Activated CD8-positive, alpha-beta memory T cell treated with anti-CD3 and anti-CD28 coated beads, Interleukin-2, amount 10 ng/mL, durations not matched to agents 7 days and 5 days (primary cell): ENCODE measurements at places on chromosomes 4 and X.

DNA sequence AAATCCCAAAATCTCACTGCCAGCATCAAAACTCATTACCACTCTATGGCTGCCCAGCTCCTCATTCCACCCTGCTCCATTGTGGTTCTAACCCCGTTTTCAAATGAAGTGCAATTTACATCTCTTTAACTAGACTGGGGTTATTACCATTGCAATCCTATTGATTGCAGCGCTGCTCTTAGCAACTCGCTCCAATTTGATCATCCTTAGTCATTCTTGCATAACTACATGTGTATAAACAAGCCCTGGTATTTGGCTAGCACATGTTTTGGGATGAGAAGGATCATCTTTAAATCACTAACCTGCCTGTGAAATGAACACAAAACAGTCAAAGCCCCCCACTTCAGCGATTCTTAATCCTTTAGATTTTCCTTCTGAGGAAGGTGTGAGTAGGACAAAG, 340.1 kb upstream of the PPARGC1A start:
- no peak for DNase-seq

- no peak for DNase-seq
These were observed 134.4 kb downstream of the DDX53 start for GRCh38 chrX:23134136-23134535.

- no peak for DNase-seq
These were observed 9.3 kb upstream of the CPE start for GRCh38 chr4:165369522-165369921.

DNA sequence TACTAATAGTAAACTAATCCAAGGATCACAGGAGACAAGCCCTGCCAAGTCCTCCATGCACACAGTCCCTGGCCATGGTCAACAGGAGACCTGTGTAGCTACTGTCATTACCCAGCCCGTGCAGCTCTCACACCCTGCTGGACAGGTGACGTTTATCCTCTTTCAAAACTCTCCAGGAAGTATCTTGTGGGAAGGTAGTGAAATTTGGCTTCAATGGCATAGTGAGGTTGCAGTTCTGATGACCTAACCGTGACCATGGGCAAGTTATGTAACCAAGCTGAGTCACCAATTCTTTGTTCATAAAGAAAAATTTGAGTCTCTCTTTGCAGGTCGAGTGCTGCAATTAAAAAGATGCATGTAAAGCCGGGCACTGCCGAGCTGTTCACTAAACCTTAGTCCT, 11.3 kb upstream of the SLC2A9 start:
- no peak for DNase-seq

DNA sequence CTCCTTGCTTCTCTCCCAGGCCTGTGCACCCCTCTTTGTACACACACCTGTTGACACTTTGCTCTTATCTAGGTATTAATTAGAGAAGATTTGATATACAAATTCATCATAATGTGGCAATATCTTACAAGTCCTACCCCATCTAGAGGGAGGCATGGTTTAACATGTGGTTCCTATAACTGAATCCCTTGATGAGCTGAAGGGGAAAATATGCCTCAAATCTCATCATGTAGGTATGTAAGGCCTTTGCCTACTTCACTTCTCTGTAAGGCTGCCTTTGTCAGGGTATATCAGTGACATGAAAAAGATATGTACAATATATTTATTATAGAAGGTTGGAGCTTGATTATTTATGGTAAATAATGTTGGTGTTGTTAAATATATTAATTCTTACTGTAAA, 31.9 kb downstream of the HTR2C start:
- DNase-seq, result no peak

GRCh38 chr4:7736436-7737267, 203.0 kb downstream of the AFAP1 start:
- no peak for DNase-seq

DNA sequence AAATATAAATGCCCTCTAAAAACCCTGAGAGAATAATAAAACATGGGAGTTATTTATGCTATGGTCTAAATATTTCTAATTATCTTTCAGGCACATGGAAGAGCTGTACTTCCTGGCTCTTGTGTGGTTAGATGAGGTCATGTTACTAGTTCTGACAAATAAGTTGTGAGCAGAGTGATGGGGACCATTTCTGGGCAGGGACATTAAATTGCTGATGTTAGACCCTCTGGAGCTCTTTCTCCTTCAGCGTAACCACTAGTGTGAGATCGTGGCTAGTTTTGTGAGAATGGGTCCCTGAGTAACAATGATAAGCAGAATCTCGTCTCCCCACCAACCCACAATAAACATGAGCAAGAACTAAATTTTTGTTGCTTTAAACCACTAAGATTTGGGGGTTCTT, 108.0 kb downstream of the MAML3 start:
- no peak for DNase-seq

- DNase-seq, result peak; percentile 77
These were observed 45.9 kb downstream of the HMGB2 start for GRCh38 chr4:173288296-173288695.

DNA sequence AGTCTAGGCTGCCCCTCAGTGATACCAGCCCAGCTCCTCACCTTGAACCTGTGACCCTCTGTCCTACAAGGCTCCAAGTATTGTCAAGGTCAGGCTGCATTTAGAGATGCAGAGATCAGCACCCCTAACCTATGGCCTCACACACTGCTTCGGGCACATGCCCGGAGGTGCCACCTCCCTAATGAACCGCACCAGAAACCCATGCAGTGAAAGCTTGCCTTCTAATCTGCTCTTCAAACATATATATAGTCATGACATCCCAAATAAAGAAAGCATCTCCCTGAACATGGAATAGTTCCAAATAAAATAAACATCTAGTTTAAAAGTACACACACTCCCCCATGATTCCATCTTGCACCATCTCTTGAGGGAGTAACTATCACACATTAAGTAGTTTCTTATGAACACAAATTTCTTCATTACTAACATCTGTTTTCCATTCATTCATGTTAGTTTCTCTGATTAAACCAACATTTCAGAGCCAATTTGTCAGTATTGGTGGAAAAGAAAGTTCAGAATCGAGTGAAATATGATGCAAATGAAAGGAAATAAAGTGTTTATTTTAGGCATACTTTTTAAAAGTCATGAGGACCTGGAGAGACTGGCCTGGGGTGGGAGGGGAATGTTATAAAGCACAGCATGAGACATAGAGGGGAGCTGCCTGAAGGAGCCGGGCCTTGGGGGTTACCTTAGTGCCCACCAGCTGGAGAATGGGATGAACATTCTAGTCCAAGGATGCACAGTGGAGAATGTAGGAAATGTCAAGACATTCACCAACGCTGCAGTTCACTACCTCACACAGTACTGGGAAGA, 19.2 kb downstream of the CC2D2A start:
- no peak for DNase-seq

DNA sequence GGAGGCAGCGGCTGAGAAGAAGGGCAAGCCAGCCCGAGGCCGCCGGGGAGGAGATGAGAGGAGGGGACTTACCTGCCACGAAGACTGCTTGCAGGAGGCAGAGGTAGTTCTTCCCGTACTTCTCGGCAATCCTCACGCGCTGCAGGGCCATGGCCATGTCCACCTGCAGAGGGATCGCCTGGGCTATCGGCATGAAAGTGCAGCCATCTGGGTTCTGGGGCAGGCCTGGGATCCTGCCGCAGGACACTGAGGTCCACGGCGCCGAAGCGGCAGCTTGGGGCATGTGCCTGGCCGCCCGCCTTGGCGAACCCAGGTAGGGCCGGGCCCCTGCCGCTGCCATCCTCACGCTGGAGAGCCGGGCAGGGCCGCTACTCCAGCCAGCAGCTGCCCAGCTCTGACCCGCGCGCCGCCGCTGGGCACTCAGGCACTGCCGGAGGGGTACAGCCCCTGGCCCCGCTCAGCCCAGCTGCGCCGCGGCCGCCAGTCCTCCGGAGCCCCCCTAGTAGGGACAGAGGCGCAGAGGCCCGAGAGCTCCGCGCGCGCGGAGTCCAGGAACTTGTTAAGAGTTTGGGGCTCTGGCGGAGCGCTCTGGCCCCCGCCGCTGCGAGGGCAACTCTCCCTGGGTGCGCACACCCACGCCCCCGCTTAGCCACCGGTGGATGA, 16.0 kb downstream of the MCF2 start:
- no peak for DNase-seq

GRCh38 chrX:109704563-109704962, 28.5 kb downstream of the ACSL4 start:
- no peak for DNase-seq

GRCh38 chrX:39174772-39175417, 373.6 kb downstream of the MID1IP1 start:
- peak; percentile 63 for DNase-seq

- no peak for DNase-seq
These were observed 18.6 kb downstream of the PALLD start for GRCh38 chr4:168515222-168516011.

- DNase-seq, result no peak
These were observed 17.7 kb downstream of the IL15 start for GRCh38 chr4:141654098-141654497.

- DNase-seq, result peak; percentile 79
These were observed 1.4 kb downstream of the ELOVL6 start for GRCh38 chr4:110196871-110197528.

GRCh38 chr4:152992027-152992426, 55.9 kb downstream of the FHDC1 start:
- DNase-seq, result no peak

GRCh38 chr4:52611030-52611555, 48.0 kb downstream of the USP46 start:
- DNase-seq, result no peak

DNA sequence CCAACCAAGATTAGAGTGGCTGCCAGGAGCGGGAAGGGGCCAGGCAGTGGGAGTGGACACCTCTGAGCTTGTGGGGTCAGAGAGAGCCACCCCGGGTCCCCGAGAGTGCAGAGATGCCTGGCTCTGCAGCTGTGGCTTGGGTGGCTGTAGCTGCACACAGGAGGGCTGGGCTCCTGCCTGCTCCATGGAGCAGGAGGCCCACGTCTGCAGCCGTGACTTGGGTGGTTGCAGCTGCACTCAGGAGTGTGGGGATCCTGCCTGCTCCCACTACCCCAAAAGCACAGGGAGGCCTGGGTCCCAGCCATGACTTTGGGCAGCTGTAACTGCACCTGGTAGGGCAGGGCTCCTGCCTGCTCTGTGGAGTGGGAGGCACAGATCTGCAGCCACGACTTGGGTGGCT, 28.7 kb upstream of the DIPK2B start:
- no peak for DNase-seq

GRCh38 chrX:45794995-45795337, 594.3 kb upstream of the DIPK2B start:
- DNase-seq, result no peak
